ENCODE measurements at places on chromosomes 7 and 10. TPM values are rescaled to one million over a fixed set of nuclear protein-coding genes. Genes with fewer than 3 reads are reported as not detected.

GRCh38 chr10:10223131-10223530 lies 794.5 kb upstream of the CELF2 start:
- no peak for DNase-seq

PALD1 gene
- total RNA-seq = 0.32 TPM

- peak; percentile 11 for DNase-seq
These were observed 278.3 kb downstream of the MAD1L1 start for GRCh38 chr7:1954366-1955004.

GRCh38 chr7:132213583-132213982 lies 362.7 kb downstream of the PLXNA4 start:
- no peak for DNase-seq

DNA sequence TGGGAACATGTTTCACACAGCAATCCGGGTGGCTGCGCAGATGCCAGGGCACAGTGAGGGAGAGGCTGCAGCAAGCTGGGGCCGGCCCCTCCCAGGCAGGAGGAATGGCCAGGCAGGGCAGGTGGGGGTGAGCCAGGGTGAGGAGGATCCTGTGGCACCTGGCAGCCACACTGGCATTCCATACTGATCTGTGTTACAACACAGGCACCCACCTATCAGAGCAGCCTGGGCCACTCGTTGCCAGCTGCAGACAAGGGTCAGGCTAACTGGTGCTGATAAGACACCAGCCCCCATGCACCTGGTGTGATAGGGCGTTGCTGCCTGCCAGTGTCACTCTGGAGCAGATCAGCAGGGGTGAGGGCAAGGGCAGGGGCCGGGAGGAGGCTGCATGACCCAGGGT lies 16.6 kb upstream of the RET start:
- no peak for DNase-seq

DNA sequence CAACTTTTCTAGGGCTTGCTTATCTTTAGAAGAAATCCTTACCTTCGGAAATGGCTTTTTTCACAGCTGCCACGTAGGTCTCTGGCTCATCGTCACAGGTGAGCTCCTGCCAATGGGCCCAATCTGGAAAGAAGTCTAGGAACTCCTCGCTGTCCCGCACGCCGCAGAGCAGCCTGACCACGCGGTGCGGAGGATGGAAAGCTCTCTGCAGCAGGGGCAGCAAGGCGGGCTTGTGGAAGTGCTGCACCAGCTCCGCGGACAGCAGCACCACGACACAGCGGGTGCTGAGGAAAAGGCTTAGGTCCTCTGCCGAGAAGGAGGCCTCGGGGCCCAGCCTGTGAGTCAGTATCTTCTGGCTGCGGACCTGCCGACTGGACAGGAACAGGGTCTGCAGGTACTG lies 10.8 kb downstream of the PIK3AP1 start:
- DNase-seq = no peak

GRCh38 chr7:148914208-148914777 lies 30.2 kb upstream of the EZH2 start:
- DNase-seq = peak; percentile 58

FRMPD2 gene
- under 0.01 TPM for total RNA-seq

DNA sequence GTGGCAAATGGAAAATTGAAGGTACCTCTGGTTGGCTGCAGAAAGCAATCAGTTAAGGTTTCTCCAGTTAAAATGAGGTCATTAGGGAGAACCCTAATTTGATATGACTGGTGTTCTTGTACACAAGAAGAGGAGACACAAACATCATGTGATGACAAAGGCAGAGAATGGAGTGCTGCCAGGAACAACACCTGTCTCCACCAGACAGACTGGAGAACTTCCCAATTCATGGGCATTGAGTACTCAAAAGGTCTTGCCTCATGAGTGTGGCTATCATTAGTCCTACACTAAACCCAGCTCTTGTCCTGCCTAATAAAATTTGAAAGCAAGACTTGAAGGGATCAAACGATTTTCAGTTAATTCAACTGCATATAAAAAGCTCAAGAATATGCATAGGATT lies 152.6 kb downstream of the PTPN20 start:
- DNase-seq = no peak

- DNase-seq = no peak
These were observed 111.6 kb downstream of the FAM53B start for GRCh38 chr10:124632566-124632965.

DNA sequence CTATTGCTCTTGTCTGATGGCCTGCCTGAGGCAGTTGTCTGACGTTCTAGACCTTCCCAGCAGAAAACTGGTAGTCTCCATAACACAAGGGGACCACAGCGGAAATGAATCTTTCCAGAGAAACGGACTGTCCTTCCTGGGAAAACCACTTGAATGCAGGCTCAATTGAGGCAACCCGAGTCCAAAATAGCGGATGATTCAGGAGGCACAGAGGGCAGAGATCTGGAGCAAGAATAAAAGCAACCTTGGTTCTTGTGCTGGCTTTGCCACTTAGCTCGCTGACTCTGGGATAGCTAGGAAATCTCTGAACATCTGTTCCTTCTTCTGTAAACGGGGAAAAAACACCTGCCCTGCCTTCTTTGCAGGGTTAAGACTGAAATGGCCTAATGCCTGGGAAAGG lies 178.8 kb downstream of the NEURL1 start:
- DNase-seq = no peak

AASS gene
- total RNA-seq = 63.0 TPM

DNA sequence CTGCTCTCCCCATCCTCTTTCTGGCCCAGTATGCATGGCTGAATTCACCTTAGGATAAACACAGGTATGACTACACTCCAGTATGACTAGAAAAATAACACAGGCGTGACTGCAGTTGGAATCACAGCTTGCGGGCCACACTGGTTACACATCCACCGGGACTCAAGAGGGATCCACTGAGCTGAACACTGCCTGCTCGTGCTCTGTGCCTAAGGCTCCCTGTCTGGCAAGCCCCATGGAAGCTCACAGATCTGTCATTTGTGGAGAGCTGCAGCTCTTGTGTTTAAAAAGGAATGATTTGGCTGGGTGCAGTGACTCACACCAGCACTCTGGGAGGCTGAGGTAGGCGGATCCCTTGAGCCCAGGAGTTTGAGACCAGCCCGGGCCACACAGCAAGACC lies 26.8 kb downstream of the VOPP1 start:
- peak; percentile 16 for DNase-seq

- DNase-seq = peak; percentile 17
These were observed 3.1 kb downstream of the AGMO start for GRCh38 chr7:15558756-15559155.

PNLIPRP1 gene
- not detected for total RNA-seq

GRCh38 chr7:139036901-139037300 lies 1.1 kb upstream of the ZC3HAV1L start:
- DNase-seq = no peak

DNA sequence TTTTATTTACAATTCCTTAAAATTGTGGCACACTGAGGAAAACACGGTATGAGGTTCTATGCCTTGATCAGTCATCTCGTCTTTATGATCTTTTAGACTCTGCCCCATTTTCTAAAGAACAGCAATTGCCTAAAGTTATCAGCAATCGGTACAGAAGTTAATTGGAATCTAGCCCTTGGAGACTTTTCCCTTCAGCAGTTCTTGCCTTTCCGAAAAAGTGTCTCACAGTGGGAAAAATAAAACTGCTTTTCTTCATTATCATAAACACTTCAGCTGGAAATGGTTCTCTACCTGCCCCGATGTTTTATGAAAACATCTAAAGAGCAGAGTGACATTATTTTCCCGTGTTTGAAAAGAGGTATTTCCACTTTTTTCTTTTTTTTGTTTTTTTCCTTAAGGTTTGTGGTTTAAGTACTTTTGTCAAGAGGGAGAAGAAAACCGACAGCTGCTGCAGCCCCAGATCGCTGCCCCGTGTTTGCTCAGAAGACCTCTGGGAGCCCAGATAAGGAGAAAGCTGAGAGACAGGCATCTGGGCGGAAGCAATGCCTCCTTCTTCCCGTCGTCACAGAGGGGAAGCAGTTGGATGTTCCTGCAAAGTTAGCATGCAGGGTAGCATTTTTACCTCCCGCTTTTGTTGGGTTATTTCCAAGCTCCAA lies 149.7 kb downstream of the FRMD4A start:
- no peak for DNase-seq

DNA sequence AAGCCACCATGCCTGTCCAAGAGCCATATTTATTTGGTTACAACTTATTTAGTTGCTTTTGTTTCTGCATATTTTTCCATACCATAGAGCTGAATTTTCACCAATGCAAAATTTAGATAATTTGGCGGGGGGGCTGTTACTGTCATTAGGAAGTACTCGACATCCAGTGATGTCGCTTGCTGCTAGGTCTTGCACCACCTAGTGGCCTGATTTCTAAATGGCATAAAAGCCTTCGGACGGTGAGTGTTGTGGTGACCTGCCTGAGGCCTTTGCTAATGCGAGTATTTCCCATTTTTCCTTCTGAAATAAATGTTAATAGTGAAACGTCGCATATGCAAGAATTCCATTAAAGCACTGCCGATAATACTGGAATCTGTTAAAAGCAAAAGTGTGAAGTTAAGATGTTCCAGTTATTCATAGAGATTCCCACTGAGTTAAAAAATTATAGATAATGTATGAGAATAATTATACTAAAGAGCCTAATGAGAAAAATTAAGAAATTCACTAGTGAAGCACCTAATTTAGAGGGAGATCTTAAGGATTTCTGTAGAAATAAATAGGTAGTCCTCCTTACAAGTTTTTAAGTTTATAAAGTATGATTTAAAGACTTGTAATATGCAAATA lies 86.1 kb upstream of the DNAJB6 start:
- DNase-seq = peak; percentile 72

- DNase-seq = no peak
These were observed 75.9 kb downstream of the HIBADH start for GRCh38 chr7:27586825-27587224.

GNB2 gene
- total RNA-seq = 88.1 TPM

DNA sequence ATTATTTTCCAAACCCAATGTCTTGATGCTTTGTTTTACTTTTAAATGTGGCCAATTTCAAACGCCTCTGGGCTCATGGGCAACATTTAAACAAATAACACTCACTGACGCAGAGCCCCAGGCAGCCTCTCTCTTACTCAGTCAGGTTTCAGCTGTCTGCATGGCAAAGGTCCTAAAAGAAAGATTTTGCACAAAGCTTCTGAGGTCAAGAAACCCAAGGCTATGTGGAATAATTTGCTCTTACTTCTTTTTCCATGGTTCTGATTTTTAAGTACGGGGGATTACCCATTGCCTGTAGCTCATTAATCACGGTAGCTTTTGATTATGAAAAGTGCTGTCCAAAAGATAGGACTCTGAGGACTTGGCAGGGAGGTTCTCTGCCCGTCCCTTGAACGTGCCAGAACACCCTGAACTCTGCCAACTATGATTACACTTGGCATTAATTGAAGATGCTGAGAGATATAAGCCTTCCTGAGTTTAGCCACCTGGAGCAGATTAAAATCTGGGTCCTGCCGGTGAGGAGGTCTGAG lies 14.1 kb upstream of the MSRB2 start:
- no peak for DNase-seq

MYH16 gene
- total RNA-seq = not detected

DNA sequence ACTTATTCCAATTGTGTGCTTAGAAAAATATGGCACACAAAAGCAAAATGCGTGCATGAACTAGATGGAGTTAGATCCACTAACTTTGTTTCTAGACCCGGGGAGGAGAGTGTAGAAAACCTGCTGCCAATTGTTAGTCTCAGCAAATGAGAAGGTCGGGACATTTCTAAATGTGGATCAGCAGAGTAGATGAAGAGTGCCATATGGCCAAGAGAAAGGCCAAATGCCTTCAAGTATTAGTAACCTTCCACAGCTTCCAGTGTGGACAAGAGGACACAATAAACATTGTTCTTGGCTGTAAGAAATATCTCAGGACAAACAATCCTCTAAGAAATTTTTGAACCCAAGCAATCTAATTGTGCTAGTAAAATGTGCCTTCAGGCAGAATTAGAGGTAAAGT lies 690.3 kb downstream of the REEP3 start:
- DNase-seq = no peak

GRCh38 chr10:45091968-45092367 lies 91.2 kb downstream of the ZNF22 start:
- no peak for DNase-seq

- DNase-seq = no peak
These were observed 10.7 kb downstream of the INPP5A start for GRCh38 chr10:132548106-132548823.

EBF3 gene
- 6.0 TPM for total RNA-seq
